Heart right ventricle (tissue), 16 donors: ENCODE measurements at places on chromosomes 6 and 20. TPM values are rescaled to one million over a fixed set of nuclear protein-coding genes. Genes with fewer than 3 reads are reported as not detected.

The BHLHE23 gene
- total RNA-seq = not detected

The FUCA2 gene
- 37.4 TPM for total RNA-seq

The PCIF1 gene
- 26.0 TPM for total RNA-seq

The MDFI gene
- total RNA-seq = 1.1 TPM

The TMEM151B gene
- not detected for total RNA-seq

The GSTA3 gene
- not detected for total RNA-seq

The MRAP2 gene
- total RNA-seq = not detected

The ADAM33 gene
- total RNA-seq = 5.2 TPM

The ADGRB3 gene
- 0.60 TPM for total RNA-seq

The BNIP5 gene
- not detected for total RNA-seq
